ENCODE measurements at places on chromosomes 11 and 22. TPM values are rescaled to one million over a fixed set of nuclear protein-coding genes. Genes with fewer than 3 reads are reported as not detected.
A peak's percentile ranks its signal among the peaks of the same experiment; 100 is the strongest.

The SLC17A6 gene
- total RNA-seq = not detected

DNA sequence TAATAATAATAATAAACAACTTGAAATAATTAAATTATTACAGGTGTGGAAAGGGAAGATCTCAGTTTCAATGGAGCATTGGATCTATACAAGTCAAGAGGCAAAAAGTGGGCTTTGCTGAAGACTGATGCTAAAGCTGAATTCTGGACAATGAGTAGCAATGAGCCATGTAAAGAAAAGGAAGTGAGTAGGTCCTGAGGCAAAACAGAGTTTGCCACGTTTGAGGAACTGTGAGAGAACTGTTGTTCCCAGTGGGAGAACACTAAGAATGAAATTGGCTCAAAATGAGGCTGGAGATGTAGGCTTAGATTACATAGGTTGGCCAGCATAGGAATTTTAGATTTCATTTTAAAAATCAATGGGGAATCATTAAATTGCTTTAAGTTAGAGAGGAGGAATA lies 33.9 kb upstream of the TEAD1 start:
- H3K4me1 ChIP-seq = no peaks in the 10 kb centered on the region
- no peak for DNase-seq
- no peaks in the 10 kb centered on the region for H3K36me3 ChIP-seq
- H3K4me3 ChIP-seq = no peak overlapping the region
- no peaks in the 10 kb centered on the region for H3K27me3 ChIP-seq

The OR8G1 gene
- total RNA-seq = not detected

DNA sequence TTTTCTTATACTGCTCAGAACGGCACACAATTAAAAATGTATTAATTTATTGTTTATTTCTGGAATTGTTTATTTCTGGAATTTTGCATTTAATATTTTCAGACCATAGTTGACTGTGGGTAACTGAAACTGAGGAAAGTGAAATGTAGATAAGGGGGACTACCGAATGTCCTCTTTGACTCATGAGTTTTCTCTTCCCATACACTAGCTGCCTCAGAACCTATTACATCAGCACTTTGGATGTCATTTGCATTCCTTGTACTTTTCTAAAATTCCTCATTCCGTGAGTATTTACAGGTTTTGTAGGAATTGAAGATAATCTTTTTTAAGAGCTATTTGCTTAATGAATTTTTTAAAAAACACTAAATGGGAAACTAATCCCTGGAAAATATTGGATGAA lies 29.8 kb downstream of the ZC3H12C start:
- no peak for DNase-seq
- no peak overlapping the region for H3K4me3 ChIP-seq
- no peaks in the 10 kb centered on the region for H3K36me3 ChIP-seq
- no peaks in the 10 kb centered on the region for H3K27me3 ChIP-seq
- no peaks in the 10 kb centered on the region for H3K4me1 ChIP-seq

GRCh38 chr22:24736526-24737053 lies 37.9 kb downstream of the PIWIL3 start:
- DNase-seq = no peak
- H3K36me3 ChIP-seq = no peaks in the 10 kb centered on the region
- H3K27me3 ChIP-seq = no peaks in the 10 kb centered on the region
- no peak overlapping the region for H3K27ac ChIP-seq
- no peak overlapping the region for H3K4me3 ChIP-seq
- no peaks in the 10 kb centered on the region for H3K4me1 ChIP-seq

GRCh38 chr22:19733755-19734154 lies 10.4 kb downstream of the GP1BB start:
- H3K27me3 ChIP-seq = no peaks in the 10 kb centered on the region
- no peaks in the 10 kb centered on the region for H3K4me1 ChIP-seq
- DNase-seq = no peak

- H3K27ac ChIP-seq = no peak overlapping the region
- no peak for DNase-seq
- H3K4me3 ChIP-seq = no peak overlapping the region
- H3K27me3 ChIP-seq = no peaks in the 10 kb centered on the region
Observed at GRCh38 chr11:19938169-19938856, 222.0 kb downstream of the DBX1 start.

- H3K4me1 ChIP-seq = no peaks in the 10 kb centered on the region
- H3K27me3 ChIP-seq = no peaks in the 10 kb centered on the region
- no peak overlapping the region for H3K4me3 ChIP-seq
- H3K36me3 ChIP-seq = no peaks in the 10 kb centered on the region
Observed at GRCh38 chr22:25848954-25849353, 107.0 kb downstream of the MYO18B start.

DNA sequence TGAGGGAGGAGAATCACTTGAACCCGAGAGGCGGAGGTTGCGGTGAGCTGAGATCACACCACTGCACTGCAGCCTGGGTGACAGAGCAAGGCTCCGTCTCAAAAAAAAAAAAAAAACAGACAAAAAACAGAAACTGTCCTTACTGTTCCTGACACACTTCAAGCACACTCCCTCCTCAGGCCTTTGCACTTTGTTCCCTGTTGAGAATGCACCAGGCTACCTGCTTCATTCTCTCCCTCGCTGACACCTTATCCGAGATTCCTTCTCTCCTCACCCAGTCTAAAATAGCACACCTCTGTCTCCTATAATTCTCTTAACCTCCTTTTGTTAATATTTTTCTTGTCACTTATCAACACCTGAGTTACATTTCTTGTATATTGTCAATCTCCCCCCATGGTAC lies 32.3 kb upstream of the TECTA start:
- DNase-seq = no peak
- H3K27ac ChIP-seq = no peak overlapping the region
- no peak overlapping the region for H3K4me3 ChIP-seq
- no peaks in the 10 kb centered on the region for H3K4me1 ChIP-seq
- H3K27me3 ChIP-seq = no peaks in the 10 kb centered on the region

DNA sequence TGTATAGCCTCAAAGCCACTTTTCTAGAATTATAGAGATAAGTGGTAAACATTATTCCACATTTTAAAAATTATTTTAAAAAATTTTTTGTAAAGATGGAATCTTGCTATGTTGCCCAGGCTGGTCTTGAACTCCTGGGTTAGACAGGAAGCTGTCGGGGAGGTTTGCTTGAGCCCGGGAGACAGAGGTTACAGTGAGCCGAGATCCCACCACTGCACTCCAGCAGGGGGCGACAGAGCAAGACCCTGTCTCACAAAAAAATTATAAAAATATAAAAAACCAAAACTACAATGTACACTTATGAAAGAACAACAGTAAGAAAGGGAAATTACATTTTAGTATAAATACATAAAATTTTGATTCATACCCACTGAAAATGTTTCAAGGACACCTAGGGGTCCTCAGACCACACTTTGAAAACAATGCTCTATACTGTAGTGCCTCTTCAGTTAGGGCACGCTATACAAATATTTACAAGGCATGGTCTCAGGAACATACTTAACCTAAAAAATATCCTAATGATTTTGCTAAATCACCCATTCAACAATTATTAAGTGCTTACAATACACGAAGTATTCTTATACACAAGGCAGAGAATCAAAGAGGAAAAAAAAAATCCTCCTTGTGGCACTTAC lies 111.2 kb downstream of the MRTFA start:
- DNase-seq = no peak
- H3K4me3 ChIP-seq = no peak overlapping the region

The OR51B5 gene
- total RNA-seq = 0.23 TPM

- no peak for DNase-seq
- H3K4me3 ChIP-seq = no peak overlapping the region
- H3K36me3 ChIP-seq = no peaks in the 10 kb centered on the region
- H3K27me3 ChIP-seq = no peaks in the 10 kb centered on the region
- H3K4me1 ChIP-seq = no peaks in the 10 kb centered on the region
- no peak overlapping the region for H3K27ac ChIP-seq
Observed at GRCh38 chr11:17933708-17934107, 79.1 kb downstream of the SERGEF start.

- no peak for DNase-seq
- no peak overlapping the region for H3K4me3 ChIP-seq
- no peaks in the 10 kb centered on the region for H3K36me3 ChIP-seq
- H3K4me1 ChIP-seq = peaks cover 3% of the 10 kb centered on the region
- H3K27ac ChIP-seq = no peak overlapping the region
Observed at GRCh38 chr11:328012-328411, 7.4 kb upstream of the IFITM3 start.

DNA sequence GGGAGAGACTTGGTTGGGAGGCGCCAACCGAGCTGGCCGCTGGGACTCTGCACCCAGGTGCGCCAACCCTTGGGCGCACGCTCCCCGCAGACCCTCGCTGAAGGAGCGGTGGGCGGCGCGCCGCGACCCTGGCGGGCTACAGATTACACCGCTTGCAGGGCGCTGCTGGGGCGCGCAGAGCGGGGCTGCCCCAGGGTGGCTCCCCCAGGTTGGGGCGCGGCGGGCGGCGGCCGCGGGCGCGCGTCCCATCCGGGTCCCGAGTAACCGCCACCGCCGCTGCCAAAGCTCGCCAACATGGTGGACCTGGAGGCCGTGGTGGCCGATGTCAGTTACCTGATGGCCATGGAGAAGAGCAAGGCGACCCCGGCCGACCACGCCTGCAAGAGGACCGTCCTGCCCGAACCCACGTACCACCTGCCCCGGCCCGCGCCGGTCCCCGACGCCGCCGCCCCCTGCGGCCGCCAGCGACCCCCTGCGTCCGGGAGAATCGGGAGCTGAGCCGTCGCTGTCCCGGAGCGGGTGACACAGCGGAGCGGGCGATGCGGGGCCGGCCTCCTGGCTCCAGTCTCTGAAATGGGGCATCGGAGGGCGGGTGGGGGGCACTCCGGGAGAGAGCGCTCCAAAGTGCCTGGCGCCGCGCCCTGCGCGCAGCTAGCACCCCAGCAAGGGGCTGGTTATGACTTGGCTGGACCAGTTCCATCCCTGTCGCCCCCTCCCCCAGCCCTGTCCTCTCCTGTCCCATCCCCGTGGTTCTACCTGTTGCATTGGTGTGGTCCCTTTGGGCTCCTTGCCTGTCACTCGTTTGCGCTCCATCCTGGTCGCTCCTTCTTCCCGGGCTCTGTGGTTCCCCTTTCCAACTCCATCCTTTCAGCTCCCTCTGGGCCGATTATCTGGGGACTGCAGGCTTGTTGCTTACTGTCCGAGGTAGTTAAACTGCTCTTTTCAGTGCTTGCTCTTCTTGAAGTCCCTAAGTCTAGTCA lies 143.3 kb upstream of the GRK3 start:
- H3K27me3 ChIP-seq = peaks cover 2% of the 10 kb centered on the region
- H3K27ac ChIP-seq = no peak overlapping the region
- no peak for DNase-seq
- H3K36me3 ChIP-seq = no peaks in the 10 kb centered on the region
- H3K4me3 ChIP-seq = peak overlapping the region; percentile 27
- H3K4me1 ChIP-seq = no peaks in the 10 kb centered on the region

DNA sequence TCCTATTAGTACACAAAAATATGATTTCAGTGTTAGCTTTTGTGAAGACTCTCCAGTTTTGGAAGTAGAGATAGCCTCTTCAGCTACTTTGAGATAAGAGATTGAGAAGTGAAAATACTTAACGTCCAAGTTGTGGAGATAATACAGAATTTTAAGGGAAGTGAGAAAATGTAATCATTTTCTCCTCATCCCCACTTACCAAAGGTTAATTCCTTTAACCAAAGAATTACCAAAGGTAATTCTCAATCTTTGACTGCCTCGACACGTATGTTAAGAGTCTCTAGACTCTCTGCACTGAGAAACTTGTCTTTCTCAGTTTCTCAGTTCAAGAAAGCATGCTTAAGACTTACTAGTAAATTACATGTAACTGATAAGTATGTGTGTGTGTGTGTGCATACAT lies 15.3 kb downstream of the C11orf54 start:
- no peak for DNase-seq
- H3K27me3 ChIP-seq = no peaks in the 10 kb centered on the region
- H3K4me3 ChIP-seq = no peak overlapping the region
- no peaks in the 10 kb centered on the region for H3K36me3 ChIP-seq

GRCh38 chr22:37069719-37070118 lies 18.2 kb downstream of the KCTD17 start:
- no peaks in the 10 kb centered on the region for H3K4me1 ChIP-seq
- H3K27ac ChIP-seq = no peak overlapping the region
- H3K36me3 ChIP-seq = no peaks in the 10 kb centered on the region
- peaks cover 9% of the 10 kb centered on the region for H3K27me3 ChIP-seq
- no peak for DNase-seq
- H3K4me3 ChIP-seq = no peak overlapping the region

- H3K27me3 ChIP-seq = no peaks in the 10 kb centered on the region
- H3K4me3 ChIP-seq = no peak overlapping the region
- no peaks in the 10 kb centered on the region for H3K4me1 ChIP-seq
- no peak overlapping the region for H3K27ac ChIP-seq
- no peaks in the 10 kb centered on the region for H3K36me3 ChIP-seq
- no peak for DNase-seq
Observed at GRCh38 chr22:36940676-36941075, 27.2 kb downstream of the CSF2RB start.

DNA sequence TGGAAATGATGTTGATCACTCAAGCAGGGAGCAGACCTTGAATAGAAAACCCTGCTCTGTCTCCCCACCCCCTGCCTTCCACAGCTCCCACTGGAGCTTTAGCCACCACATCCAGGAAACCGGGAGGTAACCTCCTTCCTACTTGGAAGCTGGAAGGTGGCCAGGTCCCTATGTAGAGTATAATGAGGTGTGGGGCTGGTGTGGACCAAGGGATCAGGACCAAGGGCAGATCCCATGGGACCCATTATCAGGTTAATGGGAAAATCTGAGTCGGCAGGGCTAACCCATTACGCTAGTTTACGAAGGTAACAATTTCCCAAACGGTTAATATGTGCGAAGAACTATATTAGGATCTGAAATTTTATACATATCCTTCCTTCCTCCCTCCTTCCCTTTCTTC lies 321.9 kb downstream of the MIAT start:
- H3K4me1 ChIP-seq = no peaks in the 10 kb centered on the region
- H3K36me3 ChIP-seq = no peaks in the 10 kb centered on the region
- no peaks in the 10 kb centered on the region for H3K27me3 ChIP-seq
- no peak overlapping the region for H3K4me3 ChIP-seq
- no peak for DNase-seq

The C11orf16 gene
- not detected for total RNA-seq

The DMC1 gene
- 0.23 TPM for total RNA-seq

DNA sequence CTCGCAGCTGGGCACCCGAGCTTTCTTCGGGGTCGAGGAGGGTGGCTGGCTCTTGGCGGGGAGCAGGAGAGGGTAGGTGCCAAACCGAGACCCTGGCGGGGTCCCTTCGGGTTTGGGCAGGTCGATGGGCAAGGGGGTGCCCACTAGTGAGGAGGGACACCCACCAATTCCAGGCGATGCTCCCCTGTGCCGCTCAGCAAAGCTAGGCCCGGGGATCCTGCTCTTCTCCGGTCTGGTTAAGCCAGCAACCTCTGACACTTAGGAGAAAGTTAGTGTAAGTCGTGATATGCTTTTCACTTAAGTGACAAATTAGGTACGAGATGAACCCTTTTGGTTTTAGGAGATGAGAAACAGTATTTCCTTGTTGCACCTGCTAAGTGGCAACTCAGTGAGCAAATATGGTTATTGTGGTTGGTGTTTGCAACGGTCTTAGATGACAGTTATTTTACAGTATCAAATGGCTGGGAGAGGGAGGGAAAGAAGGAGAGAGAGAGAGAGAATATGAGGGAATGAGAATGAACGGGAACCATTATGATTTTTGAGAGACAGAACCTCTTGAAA lies 565 bp downstream of the NUCB2 start:
- peak; percentile 16 for DNase-seq
- peak overlapping the region; percentile 80 for H3K4me3 ChIP-seq
- no peaks in the 10 kb centered on the region for H3K36me3 ChIP-seq
- H3K4me1 ChIP-seq = no peaks in the 10 kb centered on the region
- H3K27ac ChIP-seq = peak overlapping the region; percentile 82

Measured in prostate gland (tissue), 2 donors.